ENCODE measurements at places on chromosomes 2 and 18.

DNA sequence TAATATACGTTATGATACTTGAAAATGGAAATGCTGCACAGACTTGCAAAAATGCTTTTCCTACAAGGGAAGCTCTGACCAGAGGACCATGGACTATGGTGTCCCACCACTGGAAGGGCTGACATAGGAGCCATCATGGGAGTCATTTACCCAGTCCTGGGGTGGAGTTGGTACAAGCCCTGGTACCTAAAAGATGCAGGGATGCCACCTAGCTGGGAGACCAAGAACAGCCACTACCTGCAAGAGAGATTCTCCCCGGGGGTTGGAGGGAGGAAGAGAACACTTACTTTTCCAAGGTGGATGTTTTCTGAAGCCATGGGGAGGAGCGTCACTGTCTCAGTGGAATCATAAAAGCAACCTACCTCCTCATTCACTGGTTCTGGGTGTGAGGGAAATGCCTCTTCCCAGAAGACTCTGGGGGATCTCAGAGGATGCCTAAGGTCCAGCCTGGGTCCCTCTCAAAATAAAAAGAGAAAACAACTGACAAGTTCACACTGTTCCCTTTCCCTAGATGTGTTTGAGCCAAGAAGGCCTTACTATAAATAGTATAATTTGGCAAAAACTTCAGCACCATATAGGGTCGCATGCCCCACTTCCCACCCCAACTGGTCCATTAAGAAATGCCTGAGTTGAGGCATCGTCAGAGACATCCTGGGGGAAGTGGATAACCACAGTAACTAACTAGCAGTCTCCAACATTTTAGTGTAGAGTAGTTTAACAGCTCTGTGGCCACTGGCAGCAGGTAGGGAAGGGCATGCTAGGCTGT is 39.9 kb downstream of the REEP1 start:
- DNase-seq, result no peak

GRCh38 chr2:215418064-215418963 is 17.6 kb downstream of the FN1 start:
- no peak for DNase-seq

- no peak for DNase-seq
These were observed 81.4 kb downstream of the CMPK2 start for GRCh38 chr2:6784291-6784690.

- DNase-seq, result no peak
These were observed 252.2 kb downstream of the ASXL3 start for GRCh38 chr18:33830213-33830612.

- DNase-seq, result no peak
These were observed 121.1 kb upstream of the KLHL14 start for GRCh38 chr18:32893915-32894314.

Data from activated naive CD8-positive, alpha-beta T cell treated with anti-CD3 and anti-CD28 coated beads, Interleukin-2, amount 10 ng/mL, durations not matched to agents 7 days and 5 days (primary cell).